ENCODE measurements at places on chromosomes 13 and 19.

- DNase-seq = peak; percentile 32
Measured at GRCh38 chr13:20160306-20161274, at the start of gene GJA3. Gene GJA3 (minus strand): TSS chr13:20161052. CDS start chr13:20143288, 17,764 bp downstream.

- DNase-seq = peak; percentile 98
Measured at GRCh38 chr13:80040196-80040980, 300.5 kb downstream of the SPRY2 start.

GRCh38 chr19:43454031-43454430 is 11.4 kb downstream of the LYPD3 start:
- no peak for DNase-seq

DNA sequence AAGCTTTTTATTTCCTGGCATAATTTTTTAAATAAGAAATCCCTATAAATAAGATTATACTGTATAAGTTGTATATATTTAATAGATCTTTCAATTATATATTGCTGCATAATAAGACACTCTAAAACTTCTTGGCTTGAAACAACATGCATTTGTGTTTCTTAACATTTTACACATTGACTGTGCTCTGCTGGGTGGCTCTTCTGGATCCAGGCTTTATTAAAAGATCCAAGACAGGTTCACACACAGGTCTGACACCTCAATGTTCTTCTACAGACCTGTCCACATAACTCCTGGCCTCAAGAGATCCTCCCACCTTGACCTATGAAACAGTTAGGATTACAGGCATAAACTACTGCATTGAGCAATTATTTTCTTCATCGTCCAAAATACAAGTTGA is 77.6 kb upstream of the PCDH17 start:
- no peak for DNase-seq

- DNase-seq = no peak
Measured at GRCh38 chr13:53839461-53839860, 810.8 kb downstream of the OLFM4 start.

DNA sequence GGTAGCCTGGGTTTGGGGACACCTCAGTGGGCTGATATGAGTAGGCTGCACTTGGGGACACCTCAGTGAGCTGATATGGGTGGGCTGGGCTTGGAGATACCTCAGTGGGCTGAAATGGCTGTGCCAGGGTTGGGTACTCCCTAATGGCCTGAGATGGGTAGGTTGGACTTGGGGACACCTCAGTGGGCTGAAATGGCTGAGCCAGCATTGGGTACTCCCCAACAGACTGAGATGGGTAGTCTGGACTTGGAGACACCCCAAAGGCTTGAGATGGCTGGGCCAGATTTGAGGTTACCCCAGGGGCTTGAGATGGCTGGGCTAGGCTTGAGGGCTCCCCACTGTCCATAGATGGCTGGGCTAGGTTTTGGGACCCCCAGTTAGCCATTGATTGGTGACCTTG is 12.1 kb downstream of the IQCN start:
- no peak for DNase-seq

DNA sequence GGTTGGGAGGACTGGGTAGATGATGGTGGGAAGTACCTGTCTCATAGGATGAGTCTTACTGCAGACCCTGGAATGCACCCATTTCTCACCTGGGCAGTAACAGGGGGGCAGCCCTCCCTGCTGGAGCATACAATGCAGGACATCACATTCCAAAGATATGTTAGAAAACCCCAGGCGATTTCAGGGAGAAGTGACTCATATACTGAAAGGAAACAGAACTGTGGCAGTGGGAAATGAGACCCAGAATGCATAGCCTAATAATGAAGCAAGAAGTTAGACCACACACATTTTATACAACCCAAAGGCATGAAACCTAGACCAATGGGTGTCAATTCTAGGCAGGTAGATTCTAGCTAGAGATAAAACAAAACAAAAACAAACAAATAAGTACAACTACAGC is 402.7 kb downstream of the IRS2 start:
- DNase-seq = peak; percentile 86

DNA sequence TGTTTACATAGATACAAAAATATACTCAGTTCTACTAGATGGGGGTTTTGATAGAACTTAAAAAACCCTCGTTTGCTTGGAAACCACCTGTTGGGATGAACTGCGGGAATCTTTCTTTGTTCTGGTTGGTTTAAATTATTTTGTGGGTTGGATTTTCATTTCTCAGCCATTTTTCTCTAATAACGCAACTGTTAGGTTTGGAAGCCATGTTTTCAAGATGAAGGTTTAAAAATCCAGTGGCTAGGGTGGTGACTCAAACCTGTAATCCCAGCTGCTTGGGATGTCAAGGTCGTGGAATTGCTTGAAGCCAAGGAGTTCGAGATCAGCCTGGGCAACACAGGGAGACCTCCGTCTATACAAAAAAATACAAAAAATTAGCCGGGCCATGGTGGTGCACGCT is 1.6 kb downstream of the URI1 start:
- no peak for DNase-seq

DNA sequence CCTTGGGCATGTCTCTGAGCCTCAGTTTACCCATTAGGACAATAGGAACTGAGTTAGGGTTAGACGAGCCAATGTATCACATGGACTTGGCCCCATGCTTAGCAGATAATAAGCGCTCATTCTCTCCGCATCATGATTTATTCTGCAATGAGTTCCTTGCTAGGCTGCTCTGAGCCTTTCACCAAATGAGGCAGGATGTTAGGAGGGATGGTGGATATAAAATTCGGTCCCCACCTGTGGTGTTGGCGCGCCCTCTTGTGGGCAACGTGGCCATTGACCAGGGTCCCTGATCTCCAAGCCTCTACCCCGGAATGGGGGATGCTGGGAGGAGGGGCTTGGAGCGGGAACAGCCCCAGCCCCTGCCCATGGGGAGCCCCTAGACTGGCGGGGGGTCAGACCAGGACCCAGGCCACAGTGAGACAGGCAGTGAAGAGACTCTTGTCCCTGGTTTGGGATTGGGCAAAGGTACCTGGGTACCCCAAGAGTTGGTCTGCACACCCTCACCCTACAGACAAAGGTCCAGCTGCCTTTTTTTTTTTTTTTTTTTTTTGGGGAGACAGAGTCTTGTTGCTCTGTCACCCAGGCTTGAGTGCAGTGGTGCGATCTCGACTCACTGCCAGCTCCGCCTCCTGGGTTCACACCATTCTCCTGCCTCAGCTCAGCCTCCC is 43.9 kb downstream of the CERS4 start:
- peak; percentile 70 for DNase-seq

DNA sequence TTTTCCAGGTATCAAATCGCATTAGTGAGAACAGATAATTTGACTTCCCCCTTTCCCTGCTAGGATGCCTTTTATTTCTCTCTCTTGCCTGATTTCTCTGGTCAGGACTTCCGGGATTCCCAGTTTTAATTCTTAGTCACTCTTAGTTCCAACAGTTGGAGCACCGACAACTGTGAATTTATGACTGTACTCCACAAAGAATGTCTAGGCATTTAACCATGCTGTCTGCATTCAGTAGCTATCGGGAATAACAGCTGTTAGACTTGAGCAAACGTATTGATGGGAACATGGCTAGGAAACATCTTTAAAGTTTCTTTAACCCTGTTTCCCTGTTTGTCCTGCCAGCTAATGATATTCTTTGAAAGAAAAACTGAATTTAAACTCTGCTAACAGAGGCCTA is 14.1 kb upstream of the SPACA7 start:
- no peak for DNase-seq

GRCh38 chr19:46953955-46954501 is 65.6 kb upstream of the NPAS1 start:
- peak; percentile 34 for DNase-seq

DNA sequence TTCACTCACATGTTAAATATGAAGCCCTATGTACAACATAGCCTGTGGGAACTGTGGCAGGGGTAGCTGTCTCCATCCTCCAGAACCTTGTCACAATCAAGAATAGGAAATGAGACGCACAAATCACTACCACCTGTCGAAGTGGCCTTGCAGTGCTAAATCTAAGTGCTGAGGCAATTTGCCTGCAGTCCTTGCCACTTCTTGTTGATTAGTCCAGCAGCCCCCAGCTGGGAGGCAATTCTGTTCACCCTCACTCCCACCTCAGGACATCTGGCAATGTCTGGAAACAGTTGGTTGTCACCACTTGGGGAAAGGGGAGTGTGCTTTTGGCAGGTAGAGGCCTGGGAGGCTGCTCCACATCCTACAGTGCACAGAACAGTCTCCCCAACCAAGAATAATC is 10.7 kb downstream of the RFX2 start:
- DNase-seq = no peak

- no peak for DNase-seq
Measured at GRCh38 chr13:36431204-36432105, 840 bp upstream of the CCNA1 start.

DNA sequence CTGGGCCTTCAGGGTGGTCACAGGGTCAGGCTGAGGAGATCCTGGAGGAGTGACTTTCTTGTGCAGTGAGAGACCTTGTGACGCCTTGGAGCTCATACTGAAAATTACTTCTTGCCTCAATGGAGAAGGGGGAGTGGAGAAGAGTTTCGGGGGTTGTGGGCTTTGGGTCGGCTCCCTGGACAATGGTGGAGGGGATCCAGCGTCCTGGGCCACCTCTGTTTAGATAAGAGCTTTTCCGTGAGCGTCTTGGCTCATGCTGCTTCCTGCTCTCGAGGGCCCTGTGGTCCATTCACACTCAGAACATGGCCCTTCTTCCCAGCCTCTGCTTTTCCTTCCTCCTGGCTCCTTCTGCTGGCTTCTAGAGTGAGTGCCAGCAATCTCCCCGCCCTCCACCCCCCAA is 81.9 kb downstream of the FLT1 start:
- no peak for DNase-seq

DNA sequence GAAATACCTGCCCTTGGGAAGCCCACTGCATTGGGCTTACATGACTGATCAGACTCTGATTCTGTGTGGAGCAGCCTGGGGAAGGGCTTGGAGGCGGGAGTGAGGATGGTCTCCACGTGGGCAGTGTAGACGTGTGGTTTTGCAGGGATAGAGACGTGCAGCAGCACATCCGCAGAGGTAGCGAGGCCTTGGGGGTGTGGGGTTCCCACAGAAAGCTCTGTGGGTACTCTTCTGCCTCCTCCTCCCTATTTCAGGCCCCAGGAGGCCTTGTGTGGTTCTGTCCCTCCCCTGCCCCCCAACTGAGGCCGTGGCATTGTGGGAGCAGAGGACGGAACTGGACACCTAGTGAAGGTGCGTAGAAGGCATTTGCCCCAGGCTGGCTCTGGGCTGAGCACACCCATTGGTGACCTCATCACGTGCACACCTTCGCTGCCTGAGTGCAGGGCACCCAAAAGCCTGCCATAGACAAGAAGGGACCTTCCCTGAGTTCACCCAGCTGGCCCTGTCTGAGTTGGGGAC is 28.9 kb downstream of the PPP1R37 start:
- DNase-seq = no peak

GRCh38 chr19:11581740-11582139 is 4.3 kb upstream of the ACP5 start:
- DNase-seq = peak; percentile 31

DNA sequence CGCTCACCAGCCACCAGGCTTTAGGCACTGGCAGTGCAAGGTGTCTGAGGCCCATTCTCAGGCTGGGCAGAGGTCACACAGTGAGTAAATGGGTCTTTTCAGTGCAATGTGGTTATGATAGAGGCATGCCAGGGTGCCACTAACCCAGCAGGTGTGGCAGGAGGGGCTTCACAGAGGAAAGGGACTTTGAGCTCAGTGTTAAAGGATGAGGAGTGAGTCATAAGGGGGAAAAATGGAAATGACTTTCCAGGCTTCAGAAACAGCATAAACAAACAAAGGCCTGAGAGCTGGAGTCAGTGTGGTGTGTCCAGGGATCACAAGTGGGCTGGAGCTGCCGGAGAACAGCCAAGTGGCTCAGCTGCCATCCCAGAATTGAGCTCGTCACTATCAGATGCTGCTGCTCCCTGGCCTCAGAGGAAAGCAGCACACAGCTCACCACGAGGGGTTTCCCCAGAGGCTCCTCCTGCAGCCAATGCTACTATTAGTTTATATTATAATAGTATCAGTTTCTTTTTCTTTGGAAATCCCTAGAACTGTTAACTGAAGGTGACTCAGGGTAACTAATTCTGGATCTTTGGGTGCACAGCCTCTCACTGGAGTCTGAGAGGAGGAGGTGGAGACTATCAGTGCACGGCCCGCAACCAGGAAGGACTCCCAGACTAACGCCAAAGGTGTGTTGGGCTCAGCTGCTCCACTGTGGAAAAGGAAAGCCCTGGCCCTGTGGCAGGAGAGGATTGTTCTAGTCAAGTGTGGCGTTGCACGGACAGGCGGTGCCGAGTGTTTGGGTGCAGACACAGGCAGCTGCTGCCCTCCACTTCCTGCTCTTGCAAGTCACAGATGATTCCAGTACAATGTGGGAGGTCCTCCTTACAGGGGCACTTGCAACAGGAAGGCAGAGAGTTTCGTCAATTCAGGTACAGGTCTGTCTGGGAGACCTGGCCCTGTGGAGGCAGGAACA is 39.5 kb downstream of the DHRS12 start:
- peak; percentile 84 for DNase-seq

DNA sequence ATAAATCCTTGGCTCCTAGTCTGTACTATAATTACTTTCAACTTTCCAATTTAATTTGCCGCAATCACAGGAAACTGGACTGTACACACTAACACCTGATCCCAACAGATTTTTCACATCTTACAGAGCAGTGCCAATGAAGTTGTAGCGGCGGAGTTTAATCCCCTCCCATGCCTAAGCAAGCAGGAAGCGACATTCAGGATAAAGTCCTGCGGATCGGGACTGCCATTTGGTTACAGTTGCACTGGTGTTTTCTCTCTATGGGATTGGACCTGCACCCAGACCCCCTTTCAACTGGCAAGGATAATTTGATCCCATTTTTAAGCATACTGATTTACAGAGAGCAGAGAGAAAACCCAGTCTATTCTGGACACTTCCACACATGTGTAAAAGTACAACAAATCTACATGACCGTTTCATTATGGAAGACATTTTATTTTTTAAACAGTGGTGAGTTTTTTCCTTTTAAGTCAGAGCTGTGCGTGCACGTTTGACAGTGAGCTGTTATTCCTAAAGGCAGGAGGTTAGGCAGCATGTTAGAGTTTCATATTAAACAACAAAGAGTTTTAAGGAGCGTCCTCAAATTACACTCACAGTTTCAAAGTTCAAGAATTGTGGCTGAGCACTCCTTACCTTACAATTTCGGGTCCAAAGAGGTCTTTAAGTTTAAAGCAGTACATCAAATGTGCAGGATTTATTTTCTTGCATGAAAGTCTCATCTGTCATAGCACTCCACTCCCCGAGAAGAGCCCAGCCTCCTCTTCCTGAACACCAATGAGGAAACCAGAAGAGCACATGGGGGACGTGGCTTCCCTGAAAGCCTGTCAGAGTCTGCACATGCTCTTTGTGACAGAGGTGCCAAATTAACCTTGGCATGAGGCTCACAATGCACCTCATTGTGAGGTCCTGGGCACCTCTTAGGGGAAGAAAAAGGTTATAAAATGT is 141.6 kb upstream of the RFC3 start:
- peak; percentile 72 for DNase-seq

GRCh38 chr13:42279986-42280385 is 8.0 kb downstream of the AKAP11 start:
- DNase-seq = no peak
